Omental fat pad (tissue), 4 donors: ENCODE measurements at places on chromosomes 6 and 20.

GRCh38 chr6:89954721-89955148 is 60.5 kb downstream of the GJA10 start:
- no peak for DNase-seq

- no peak for DNase-seq
Measured at GRCh38 chr20:23226612-23227265, 123.9 kb upstream of the NXT1 start.

- no peak for DNase-seq
Measured at GRCh38 chr6:151721146-151721545, 86.3 kb upstream of the ESR1 start.

DNA sequence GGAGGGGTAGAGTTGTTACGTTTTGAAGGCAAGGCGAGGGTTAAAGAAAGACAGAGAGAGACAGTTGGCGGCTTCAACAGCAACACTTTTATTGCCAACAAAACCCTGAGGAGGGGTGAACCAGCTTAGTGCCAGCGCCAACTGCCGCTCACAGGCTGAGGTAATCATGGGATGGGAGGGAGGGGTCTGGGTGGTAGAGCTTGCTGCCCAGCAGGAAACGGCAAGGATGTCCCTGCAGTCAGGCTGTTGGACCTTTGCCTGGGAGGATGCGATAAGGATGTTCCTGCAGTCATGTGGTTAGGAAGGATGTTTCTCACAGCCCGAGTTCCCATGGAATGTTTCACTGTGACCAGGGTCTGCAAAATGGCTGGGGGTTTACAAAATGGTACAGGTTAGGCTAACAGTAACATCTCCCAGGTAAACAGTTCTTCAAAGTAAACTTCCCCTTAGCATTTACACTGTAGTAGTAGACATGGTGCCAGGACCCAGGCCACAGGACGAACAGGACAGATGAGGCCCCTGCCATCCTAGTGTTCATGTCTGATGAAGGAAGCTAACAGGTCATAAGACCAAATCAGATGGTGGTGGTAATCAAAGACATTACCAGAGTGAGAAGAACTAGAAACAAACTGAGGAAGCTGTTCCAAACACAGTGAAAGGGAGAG is 647.3 kb upstream of the DEFB115 start:
- DNase-seq: no peak

- no peak for DNase-seq
Measured at GRCh38 chr20:53336892-53337291, 256.7 kb downstream of the ZNF217 start.

DNA sequence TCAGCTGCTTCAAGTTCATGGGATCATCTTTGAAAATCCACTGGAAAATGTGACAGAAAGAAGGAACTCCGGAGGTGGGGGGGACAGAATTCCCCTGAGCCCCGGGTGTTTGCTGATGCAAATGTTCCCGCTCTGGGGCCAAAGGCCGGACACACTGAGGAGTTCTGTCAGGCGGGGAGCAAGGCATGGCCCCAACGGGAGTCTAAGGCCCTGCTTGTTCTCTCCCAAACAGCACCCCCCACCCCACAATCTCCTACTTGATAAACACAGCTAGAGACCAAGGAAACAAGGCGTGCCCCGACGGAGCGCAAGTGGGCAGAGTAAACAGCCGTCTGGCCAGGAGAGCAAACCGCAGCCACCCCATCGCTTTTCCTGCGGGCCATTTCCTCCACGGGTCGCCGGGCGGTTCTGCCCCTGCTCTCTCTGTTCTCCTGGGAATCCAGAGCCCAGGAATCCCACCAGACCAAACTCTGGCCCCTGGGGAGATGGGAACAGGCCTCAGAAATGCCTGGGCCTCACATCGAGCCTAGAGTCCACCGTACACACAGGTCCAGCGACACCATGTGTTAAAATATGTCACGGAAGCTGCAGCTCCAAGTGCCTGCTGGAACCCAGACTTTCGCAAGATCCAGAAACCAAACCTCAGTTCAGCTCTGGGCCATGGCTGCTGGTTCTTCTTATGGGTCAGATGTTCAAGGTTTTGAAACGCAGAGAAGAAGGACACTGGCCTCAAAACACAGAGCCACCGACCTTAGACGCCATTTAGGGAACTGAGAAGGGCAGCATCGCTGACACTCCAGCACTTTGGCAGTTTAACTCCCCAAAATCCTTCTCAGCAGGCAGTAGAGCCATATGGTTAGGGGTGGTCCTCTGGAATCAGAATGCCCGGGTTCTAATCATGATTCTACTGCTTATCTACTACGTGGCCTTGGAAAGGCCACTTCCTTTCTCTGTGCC is 104.2 kb downstream of the PREX1 start:
- DNase-seq: no peak

GRCh38 chr6:111237852-111238251 is 150.5 kb downstream of the SLC16A10 start:
- no peak for DNase-seq

GRCh38 chr6:132703936-132704335 is 9.9 kb downstream of the VNN1 start:
- DNase-seq: no peak

DNA sequence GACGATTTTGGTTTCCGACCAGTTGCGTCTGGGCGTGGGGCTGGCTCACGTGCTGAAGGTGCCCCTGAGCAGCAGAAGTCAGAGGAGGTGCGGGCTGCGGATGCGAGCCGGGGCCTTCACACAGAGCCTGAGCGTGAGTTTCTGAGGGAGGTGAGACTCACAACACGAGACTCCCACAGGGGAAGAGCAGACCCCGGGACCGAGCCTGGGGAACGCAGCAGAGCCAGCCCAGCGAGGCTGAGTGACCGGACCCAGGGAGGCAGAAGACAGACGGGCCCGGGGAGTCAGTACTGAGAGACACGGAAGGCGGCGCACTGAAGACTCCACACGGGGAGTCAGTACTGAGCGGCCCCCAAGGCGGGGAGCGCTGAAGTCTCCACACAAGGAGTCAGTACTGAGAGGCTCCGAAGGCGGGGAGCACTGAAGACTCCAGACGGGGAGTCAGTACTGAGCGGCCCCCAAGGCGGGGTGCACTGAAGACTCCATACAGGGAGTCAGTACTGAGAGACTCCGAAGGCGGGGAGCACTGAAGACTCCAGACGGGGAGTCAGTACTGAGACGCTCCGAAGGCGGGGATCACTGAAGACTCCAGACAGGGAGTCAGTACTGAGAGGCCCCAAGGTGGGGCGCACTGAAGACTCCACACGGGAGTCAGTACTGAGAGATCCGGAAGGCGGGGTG is 77.8 kb downstream of the DLL1 start:
- no peak for DNase-seq

DNA sequence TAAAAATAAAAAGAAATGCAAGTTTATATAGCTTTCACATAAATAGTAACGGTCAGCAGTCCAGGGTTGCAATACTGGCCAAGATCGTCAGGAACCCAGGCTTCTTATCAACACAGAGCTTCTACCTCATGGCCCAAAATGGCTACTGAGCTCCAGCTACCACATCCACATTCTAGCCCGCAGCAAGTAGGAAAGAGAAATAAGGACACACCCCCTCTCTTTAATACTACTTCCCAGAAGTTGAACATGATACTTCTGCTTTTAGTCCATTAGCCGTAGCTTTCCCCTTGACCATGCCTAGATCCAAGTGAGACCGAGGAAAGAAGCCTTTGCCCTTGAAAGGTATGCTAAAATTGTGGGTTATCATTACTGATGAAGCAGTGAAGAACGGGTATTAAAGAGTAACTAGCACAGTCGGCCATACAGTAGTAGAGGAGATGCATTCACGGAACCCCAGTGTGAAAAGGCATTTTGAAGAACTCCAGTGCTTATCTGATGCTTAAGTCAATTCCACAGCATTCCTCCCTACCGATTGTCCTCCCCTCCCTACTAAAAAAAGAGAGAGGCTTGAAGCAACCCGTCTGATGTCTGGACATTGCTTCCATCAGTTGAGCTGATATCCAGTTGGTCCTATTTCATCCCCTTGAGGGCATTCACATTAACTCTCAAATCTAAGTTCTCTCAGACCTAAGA is 226.9 kb upstream of the RREB1 start:
- DNase-seq: no peak

DNA sequence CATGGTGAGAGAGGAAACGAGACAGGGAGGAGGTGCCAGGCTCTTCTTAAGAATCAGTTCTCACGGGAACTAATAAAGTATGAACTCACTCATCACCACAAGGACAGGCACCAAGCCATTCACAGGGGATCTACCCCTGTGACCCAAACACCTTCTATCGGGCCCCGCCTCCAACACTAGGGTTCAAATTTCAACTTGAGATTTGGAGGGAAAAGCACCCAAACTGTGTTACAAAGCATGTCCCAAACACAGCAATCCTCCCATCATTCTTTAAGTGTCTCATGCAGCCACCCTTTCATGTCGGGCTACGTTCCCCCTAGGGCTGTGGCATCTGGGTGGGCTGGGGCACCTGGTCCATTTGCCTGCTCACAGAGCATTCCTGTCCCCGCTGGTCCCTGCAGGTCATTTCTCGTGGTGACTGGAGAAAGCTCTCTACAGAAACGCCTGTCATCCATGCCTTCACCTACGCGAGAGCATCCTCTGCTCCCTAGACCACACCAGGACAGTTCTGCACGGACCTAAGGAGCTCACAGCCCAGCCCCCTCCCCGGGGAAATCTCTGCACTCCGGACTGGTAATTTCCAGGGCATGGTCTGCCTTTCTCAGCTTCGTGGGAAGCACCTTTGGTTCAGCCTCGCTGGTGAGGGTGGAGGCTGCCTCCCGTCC is 79.6 kb downstream of the TTLL2 start:
- DNase-seq: no peak

DNA sequence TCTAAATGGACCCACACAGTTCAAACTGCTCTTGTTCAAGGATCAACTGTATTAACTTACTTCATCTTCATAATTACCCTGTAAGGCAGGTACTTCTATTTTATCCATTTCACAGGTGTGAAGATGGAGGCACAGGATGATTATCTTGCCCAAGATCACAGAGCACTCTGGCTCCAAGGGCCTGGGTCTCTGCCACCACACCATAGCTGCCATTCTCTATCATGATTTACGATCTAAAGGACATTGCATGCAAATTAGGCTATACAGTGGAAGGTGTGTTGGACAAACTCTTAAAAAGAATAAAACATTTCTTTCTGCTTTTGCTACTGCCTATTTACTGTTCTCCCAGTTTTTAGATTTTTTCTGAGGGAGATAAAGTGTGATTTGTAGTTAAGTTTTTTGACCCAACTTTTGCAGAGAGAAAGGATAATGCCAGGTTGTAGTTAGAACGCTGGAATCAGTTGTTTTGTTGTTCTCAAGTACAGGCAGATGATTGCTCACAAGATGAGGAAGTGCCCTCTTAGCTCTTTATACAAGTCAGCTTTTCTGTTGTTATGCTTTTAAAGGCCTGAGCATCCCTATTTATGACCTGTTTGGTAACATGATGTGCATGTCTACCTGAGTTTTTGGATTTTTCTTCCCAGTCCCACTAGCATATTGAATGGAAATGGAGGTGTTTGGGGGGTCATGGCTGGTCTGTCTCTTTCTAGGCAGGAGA is 247.9 kb downstream of the ZFAND3 start:
- DNase-seq: no peak

- DNase-seq: no peak
Measured at GRCh38 chr20:57078116-57078515, 188.3 kb downstream of the BMP7 start.

- no peak for DNase-seq
Measured at GRCh38 chr6:161228921-161229591, 44.8 kb downstream of the AGPAT4 start.

- DNase-seq: no peak
Measured at GRCh38 chr6:64665137-64665536, 1029.5 kb downstream of the PHF3 start.

DNA sequence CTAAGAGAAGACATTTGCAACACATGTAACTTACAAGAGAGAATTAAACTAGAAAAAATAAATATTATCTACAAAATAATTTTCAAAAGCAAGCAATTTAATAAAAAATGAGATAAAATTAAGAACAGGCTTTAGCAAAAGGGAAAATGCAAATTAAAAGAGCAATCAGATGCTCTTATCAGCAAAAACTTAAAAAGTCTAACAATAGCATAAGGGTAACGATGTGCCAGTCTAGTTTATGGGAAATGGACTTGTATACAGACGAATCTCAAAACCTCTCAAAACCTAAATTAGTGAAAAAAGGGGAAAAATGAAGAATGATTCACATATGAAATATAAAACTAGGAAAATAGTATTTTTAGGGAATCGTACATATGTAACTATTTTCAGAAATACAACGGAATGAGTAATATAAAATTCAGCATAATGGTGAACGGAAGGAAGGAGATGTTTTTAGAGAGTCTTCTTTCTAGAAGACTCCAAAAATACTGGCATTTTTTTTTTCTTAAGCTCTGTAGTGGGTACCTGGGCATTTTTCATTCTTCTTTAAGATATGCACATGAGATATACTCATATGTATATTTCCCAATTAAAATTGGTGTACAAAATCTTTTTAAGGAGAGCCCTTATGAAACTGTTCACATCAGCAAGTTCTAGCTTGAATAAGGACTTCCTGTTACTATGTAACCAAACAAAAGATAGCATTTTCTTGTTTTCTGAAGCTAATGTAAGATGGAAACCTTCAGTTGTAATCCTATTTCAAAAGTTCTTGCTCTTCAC is 927 bp upstream of the MANEA start:
- DNase-seq: no peak

DNA sequence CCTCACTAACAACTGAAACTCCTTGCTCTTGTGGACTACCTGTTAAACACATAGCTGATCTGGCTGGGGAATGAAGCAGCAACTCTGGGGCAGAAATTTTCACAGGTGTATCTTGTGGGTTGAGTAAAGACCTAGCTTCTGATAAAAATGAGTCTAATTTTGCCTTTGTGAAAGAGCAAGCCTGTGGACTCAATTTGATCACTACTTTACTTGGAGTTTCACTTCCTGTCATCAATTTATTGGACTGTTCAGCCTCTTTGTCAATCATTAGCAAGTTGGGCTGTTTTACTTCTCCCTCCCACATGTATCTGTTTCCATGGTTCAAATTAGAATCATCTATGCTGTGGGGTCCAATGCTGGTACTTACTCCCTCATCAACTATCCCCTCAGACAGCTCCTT is 29.6 kb upstream of the CRIP3 start:
- DNase-seq: no peak

DNA sequence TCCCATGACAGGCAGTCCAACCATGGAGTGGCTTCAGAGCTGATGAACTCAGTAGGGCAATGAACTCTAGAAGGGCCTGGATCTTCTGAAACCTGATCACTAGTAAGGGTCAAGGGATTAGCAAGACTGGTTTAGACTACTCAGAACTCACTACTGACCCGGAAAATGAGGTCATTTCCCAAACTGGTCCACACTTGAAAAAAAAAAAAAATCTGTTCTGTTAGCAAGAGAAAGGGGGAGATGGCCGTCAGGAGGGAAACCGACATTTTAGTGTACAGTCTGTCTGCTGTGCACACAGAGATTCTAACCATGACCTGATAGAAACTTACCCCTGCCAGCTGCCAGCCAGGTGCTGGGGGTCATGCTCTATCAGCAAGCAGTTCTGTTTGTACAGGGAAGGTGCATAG is 262.4 kb upstream of the AGPAT4 start:
- DNase-seq: no peak

- DNase-seq: no peak
Measured at GRCh38 chr20:13650474-13650873, 11.7 kb upstream of the TASP1 start.

DNA sequence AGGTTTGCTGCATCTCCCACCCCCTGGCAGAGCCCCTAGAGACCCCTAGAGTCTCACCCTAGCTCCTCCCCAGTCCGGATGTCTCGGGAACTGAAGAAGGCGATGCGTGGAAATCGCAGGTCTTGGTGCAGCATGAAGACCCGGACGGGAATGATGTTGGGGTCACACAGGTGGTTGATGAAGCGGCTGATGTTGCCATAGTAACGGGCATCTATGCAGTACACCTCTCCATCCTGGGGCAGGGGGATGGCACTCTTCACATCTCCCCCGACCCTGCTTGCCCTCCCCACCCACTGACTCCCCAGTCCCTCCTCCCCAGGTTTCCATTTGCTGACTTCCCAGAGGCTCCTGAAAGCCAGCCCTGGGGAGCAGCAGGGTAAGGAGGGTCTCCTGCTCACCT is 1.8 kb upstream of the SLC44A4 start:
- no peak for DNase-seq
